Hippocampal formation (tissue), 2 donors: ENCODE measurements at places on chromosomes 2 and 18.

- no peak for DNase-seq
Observed at GRCh38 chr2:47354013-47354847, 48.7 kb upstream of the MSH2 start.

DNA sequence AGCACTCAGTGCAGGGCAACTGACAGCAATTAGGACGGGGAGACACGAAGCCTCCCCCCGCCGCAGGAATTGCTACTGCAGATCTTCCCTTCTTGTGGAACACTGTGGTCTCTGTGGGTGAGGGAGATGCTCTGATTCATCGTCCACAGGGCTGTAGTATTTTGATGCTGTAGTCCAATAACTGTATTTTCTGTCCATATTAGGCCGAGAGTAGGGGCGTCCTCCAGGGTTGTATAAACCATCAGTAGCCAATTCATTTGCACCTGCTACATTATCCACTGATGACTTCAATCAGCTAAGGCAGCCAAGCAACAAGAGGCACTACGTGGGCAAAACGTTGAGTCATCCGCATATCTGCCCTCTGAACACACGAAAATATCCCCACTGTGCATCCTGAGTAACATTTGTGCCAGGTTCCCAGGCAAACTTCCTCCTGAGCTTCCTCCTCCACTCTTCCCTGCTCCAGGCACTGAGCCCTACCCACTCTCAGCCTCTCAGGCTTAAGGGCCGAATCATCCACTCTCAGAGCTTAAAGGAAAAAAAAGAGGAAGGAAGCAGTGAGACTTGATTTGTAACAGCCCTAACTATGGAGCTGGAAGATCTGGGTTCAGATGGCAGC is 62.1 kb downstream of the LBH start:
- no peak for DNase-seq

DNA sequence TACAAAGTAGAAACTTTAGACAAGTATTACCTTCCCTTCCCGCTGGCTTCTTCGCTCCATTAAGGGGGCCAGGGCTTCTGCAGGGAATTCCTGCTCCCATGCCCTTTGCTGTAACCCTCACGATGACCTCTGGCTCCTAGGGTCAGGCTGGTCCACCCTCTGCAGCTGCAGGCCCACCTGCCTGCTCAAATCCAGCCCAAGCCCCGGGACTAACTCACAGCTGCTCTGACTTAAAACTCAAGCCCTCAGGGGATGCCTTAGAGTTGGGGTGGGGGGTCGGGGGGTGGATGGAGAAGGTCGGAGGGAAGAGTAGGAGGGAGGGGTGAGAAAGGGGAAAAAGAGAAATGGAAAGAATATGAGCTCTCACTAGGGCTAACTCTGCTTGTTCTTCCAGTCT is 4.9 kb downstream of the IGFBP5 start:
- DNase-seq: no peak

GRCh38 chr2:233255151-233255550 is 3.7 kb downstream of the ATG16L1 start:
- no peak for DNase-seq

GRCh38 chr18:35141567-35142274 is 99.1 kb upstream of the ZNF397 start:
- no peak for DNase-seq

DNA sequence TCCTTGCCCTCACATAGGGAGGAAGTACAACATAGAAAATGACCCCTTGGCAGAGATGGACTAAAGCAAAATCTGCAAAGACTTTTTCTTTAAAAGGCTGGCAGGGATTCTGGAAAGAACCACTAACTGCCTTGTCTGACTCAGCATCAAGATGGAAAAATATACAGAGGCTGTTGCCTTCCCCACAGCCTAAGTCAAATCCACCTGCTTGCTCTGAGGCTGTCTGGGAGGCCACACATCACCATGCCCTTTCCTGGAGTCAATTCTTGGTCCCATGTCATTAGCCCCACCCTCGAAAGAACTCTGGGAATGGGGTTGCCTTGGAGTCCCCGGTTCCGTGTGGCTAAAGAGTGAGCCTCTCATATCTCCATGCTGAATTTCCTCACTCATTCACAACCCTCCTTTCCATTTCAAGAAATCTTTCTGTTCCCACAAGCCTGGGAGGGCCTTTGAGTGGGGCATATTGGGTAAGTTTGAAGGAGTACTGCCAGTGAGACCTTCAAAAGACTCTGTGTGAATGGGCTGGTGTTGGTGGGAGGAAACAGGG is 39.4 kb downstream of the BMP10 start:
- DNase-seq: no peak
